ENCODE measurements at places on chromosomes 4 and X. TPM values are rescaled to one million over a fixed set of nuclear protein-coding genes. Genes with fewer than 3 reads are reported as not detected.

FREM3 gene
- total RNA-seq: 0.12 TPM

CDKL2 gene
- 13.3 TPM for total RNA-seq

GATA1 gene
- total RNA-seq: 0.58 TPM

TMSB15C gene
- total RNA-seq: 7.9 TPM

SATL1 gene
- total RNA-seq: 0.35 TPM

SHROOM2 gene
- total RNA-seq: 20.1 TPM

SYTL5 gene
- 1.6 TPM for total RNA-seq

USP46 gene
- 25.3 TPM for total RNA-seq

UXT gene
- 72.4 TPM for total RNA-seq

Measured in metanephros (tissue), 2 donors.